ENCODE measurements at places on chromosomes 3 and 15.

GRCh38 chr15:101052681-101053121, 133.5 kb downstream of the LRRK1 start:
- no peak for DNase-seq

GRCh38 chr3:47473391-47473790, 2.4 kb downstream of the SCAP start:
- no peak for DNase-seq

DNA sequence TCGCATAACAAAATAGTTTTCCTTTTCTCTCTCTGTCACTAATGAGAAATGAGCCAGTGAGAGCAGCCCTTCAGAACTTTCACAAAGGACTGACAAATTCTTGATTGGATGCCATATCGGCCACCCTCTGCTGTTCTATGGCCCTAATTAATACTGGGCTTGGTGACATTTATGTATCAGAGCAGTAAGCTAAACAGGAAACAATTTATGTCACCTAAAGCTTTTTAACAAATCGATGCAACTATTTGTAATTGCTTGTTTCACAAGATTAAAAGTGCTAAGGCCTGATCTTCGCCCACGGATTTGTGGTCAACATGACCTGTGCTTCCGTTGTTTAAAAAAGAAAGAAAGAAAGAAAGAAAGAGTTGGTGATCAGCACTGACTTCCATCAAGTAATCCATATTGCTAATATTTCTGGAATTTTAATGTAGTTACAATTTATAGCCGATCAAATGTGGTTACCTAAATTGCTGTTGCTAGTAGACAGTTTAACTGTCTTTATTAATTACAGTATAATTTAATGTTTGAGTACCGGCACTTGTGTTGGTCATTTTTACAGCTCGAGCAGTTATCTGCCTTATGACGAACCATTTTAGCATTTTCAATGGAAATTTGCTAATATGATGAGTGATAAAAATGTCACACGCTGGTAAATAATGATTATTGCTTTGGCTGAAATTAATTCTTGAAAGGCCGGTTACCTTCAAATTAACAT, 631.3 kb downstream of the FOXP1 start:
- DNase-seq: no peak

GRCh38 chr3:192494174-192494573, 233.2 kb downstream of the FGF12 start:
- DNase-seq: peak; percentile 35
